Endothelial cell (in vitro differentiated cells): ENCODE measurements at places on chromosomes 2 and 18.

GRCh38 chr18:13222856-13223281 is 4.3 kb downstream of the LDLRAD4 start:
- no peak for DNase-seq

DNA sequence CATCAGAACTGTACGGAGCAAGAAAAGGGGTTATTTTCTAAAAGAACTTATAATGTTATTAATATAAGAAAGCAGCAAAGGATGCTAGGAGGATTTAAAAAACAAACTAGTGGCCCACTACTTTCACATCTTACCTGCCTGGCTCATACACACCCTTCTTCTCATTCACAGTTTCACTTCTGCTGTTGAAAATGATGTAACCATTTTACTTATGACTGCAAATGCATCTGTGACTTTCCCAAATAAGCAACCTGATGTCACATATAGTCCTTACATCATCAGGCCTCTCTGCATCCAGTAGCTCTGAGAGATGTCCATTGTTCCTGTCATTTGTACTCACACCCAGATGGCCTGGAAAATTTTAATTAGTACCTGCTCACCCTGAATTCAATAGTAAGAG is 101.8 kb upstream of the MYO3B start:
- no peak for DNase-seq

DNA sequence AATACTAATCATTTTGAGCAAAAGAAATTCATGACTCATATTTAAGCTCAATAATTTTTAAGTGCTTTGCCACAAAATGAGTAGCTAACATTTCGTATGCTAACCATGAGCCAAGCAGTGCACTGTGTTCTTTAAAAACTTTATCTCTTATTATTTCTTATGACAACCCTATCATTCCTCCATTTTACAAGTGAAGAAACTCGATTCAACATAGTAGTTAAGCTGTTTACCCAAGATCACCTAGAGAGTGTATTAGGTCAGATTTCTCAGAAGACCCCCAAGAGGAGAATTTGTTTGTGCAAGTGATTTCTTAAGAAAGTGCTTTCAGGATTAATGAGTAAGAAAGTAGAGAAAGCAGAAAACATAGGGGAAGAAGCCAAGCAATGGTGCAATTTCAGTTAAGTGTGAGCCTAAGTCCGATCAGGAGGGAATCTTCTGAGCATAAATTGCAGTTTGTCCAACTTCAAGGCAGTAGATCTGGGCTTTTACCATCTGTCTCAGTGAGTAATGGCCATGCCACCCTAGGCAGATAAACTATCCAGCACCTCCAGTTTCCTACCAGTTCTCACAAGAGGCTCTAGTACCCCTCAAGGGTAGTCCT is 202.7 kb downstream of the SCG2 start:
- no peak for DNase-seq

DNA sequence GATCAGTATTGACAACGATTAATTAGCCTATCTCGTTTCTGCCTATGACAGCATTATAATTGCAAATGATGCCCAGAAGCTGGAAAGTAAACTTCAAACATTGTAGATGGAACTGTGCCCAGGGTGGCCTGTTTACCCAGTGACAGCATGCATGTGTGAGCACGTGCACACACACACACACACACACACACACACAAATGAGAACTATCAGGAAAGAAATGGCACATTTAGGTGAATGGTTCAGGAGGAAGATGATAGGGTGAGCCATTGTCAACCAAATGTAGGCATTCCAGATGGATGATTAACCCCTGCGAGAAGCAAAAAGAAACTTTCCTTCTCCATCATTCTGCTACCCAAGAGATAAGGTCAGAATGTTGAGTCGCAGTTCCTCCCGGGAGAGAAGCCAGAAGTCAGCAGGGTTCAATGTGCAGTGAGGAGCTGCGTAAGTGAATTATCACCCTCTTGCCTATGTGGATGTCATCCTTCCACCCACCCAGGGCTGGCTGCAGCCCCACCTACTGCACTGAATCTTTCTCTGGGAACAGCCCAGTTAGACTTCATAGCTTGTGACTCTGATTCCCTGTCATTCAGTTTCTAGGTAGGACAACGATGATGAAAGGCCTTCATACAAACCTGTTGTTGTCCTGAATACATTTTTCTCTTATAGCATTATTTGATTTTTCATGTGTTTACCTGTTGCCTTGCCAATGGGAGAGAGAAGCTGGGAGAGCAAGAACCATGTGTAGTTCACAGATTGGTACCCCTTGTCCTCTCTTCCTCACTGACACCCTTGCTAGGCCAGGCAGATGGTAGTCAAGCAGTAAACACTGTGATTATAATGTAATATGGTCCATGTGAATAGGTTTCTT is 3.5 kb upstream of the APOB start:
- no peak for DNase-seq

- no peak for DNase-seq
These were observed 82.4 kb downstream of the SNTG2 start for GRCh38 chr2:1033069-1033468.

DNA sequence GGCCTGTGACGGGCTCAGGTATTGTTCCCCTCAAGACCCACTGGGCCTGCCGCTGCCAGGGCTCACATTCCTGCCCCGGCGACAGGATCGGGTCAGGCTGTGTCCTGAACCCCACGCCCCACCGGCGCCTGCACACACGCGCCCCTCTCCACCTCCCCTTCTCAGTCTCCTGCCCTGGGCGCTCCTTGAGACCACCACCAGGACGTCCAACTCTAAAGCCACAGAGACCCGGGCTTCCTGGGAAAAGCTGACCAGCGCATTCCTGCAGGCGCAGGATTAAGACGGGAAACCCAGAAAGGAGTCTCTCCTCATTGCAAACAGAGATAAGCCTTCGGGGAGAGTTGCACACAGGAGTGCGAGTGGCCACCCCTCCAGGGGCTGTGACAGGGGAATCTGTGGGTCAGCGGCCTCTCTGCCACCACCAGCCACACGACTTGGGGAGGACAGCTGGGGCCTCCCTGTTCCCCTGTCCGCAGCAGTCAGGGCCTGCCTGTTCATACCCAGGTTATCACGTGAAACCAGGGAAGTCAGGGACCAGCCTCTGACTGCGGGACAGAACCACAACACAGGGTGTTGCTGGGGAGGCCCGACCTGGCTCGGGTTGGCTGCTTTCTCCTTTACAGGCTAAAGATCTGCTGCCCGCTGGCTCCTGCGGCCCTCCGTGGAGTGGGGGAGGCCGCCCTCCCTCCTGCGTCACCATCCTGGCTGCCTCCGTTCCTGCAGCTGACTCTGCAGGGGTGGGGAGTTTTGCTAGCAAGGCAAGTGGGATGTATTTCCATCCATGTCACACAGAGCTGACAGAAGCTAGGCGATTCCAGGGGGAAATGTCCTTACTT is 88.8 kb downstream of the ZCCHC2 start:
- no peak for DNase-seq

DNA sequence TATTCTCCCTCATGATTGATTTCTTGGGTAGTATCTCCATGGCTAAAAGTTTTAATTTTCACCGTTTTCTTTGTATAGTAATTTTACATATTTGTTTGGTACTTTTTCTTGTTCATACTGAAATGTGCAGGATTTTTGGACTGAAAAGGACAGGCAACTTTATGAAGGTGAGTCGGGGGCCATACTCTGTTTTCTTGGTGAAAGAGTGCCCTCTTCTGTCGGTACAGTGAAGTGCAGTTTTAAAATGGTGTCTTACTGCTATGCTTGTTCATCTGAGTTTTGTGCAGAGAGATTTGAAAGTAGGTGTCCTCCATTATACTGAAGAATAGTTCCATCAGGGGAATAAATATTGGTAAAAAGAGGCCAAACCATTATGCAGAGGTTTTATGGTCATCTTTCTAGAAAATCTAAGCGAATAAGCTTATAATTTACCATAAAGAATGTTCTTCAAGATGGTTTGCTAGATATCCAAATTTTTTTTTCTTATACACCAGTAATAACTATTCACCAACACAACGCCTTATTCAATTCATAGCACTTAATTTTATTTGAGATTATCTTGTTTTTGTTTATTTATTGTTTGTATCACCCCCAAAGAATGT is 8.7 kb upstream of the SERPINB13 start:
- DNase-seq = peak; percentile 63

- no peak for DNase-seq
These were observed 105.9 kb downstream of the AP1S3 start for GRCh38 chr2:223731503-223731902.

DNA sequence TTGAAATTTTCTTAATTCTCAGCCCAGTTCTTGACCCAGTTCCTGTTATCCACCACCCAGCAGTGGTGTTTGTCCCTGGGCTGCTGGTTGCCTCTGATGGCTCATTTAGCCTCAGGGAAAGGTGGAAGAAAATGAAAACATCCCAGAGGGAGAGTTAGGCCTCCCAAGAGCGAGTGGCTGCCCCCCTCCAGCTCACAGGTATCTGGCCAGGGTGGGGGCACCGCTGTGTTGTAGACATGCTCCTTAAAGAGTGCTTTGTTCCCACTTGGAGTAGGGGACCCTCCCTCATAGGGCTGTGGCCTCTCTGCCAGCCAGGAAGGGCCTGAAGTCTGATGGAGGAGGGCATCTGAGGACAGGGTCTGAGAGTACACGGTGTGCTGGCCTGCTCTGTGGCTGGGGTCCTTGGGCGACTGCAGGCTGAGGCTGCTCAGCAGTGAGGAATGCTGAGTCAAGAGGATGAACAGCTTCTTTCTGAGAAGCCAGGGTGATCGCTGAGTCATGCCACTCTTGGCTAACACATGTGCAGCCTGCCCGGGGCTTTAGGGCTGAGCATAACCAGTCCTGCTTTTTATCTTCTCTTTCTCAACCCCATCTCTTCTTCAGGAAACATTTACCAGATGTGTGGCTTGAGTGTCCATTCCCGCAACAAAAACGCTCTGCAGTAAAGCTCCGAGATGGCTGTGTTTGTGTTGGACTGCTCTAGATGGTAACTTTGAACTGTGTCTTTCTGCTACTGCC is 72.3 kb downstream of the IL1R2 start:
- DNase-seq = no peak

DNA sequence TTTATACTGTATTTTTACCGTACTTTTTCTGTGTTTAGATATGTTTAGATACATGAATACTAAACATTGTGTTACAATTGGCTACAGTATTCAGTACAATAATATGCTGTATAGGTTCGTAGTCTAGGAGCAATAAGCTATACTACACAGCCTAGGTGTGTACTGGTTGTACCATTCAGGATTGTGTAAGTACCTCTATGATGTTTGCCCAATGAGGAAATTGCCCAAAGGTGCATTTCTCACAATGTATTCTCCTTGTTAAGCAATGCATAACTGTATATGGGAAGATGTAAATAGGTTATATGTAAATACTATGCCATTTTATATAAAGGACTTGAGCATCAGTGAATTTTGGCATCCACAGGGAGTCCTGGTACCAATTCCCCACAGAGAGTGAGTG is 10.7 kb downstream of the EIF2AK2 start:
- DNase-seq = no peak

- DNase-seq = no peak
These were observed 23.3 kb downstream of the STAMBP start for GRCh38 chr2:73852020-73852419.

DNA sequence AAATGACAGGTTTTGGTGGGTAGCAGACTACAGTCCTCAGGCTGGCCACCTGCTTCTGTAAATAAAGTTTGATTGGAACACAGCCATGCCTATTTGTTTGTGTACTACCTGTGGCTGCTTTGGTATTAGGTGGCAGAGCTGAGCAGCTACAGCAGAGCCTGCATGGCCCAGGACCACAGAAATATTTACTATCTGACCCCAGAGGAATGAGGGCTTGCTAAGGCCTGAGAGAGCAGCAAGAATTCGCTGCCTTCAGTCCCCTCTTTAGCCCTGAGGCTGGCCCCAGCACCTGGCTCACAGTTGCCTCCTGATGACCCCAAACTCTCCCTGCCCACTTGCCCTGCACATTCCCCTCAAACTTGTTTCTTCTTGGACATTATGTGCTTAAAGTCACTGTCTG is 32.5 kb downstream of the POLR1A start:
- no peak for DNase-seq

GRCh38 chr2:189544318-189545042 is 36.1 kb downstream of the SLC40A1 start:
- DNase-seq = no peak

DNA sequence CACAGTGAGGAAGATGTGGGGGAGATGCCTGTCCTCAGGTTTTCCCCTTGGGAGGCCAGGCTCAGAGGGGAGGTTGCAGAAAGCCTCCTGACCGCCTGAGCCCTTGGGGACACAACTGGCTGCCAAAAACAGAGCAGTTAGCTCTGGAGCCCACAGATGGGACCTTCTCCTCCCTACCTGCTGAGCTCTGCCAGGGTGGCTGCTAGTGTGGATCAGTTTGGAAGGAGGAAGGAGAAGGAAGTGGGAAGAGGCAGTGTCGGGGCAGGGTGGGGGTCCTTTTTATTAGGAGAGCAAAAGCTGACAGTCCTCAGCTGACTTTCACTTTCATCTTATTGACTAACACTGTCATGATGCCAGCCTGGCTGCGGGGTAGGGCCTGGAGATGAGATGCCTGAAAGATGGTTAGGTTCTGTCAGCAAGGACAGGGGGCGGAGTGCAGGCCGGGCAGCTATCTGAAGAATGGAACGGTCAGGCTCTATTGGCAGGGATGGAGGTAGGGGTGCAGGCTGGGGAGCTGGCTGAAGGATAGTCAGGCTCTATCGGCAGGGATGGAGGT is 188.5 kb upstream of the HDAC4 start:
- DNase-seq = no peak

- no peak for DNase-seq
These were observed 62.5 kb upstream of the TMEM247 start for GRCh38 chr2:46416739-46417403.

- DNase-seq = no peak
These were observed 69.5 kb upstream of the CHRNA1 start for GRCh38 chr2:174833737-174834136.

- DNase-seq = no peak
These were observed 165.1 kb downstream of the RPIA start for GRCh38 chr2:88856409-88857135.

DNA sequence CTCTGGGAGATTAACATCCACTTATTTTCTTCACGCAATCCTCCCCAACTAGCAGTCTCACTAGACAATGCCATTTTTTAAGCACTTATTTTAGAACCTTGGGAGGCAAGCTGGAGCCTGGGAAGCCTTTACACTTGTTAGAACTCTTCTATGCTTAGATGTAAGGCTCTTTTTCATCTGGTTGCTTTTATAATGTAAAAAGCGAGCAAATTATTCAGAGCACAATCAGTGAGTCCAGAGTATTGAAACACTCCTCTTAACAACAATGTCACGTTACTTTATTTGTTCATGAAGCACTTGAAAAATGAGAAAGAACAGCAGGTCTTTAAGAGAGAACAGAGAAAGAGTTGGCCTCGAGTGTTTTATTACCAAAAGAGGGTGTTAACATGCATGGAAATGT is 84.1 kb upstream of the SLC8A1 start:
- no peak for DNase-seq

- DNase-seq = no peak
These were observed 145.6 kb downstream of the FAM161A start for GRCh38 chr2:61707984-61708852.
